ENCODE measurements at places on chromosomes 13 and 19.

GRCh38 chr19:13899912-13900584, 5.9 kb downstream of the BRME1 start:
- DNase-seq = no peak

DNA sequence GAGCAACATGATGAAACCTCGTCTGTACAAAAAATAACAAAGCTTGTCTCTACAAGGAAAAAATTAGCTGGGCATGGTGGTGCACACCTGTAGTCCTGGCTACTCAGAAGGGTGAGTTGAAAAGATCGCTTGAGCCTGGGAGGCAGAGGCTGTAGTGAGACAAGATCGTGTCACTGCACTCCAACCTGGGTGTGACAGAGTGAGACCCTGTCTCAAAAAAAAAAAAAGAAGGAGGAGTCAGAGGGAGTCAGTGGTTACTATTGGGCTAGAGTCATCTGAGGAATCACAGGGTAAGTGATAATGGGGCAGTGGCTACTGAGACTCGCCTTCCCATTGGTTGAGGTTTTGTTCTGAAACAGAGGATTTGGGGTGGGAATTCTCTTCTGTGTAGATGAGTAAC, 1.9 kb upstream of the GPI start:
- no peak for DNase-seq

DNA sequence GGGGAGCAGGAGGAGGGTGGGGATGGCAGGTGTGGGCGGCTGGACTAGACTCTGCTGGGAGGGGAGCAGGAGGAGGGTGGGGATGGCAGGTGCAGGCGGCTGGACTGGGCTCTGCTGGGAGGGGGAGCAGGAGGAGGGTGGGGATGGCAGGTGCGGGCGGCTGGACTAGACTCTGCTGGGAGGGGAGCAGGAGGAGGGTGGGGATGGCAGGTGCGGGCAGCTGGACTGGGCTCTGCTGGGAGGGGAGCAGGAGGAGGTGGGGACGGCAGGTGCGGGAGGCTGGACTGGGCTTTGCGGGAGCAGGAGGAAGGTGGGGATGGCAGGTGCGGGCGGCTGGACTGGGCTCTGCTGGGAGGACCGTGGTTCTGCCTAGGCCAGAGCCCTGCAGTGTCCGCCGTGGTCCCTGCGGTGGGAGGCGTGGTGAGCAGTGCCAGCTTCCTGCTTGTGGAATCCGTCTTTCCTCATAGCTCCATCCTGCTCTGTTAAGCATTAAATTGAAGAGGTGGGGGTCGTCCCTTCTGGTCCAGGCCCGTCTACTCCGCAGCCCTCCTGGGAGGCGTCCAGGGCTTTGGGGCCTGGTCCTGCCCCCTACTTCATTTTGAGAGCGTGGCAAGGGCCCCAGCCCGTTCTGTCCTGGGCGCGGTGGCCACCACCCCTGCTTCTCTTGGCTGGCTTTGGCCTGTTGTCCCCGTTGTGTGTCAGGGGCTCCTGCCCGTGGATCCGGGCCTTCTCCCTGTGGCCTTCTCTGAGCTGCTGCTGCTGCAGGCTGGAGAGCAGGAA, 4.7 kb downstream of the SPPL2B start:
- DNase-seq = no peak

DNA sequence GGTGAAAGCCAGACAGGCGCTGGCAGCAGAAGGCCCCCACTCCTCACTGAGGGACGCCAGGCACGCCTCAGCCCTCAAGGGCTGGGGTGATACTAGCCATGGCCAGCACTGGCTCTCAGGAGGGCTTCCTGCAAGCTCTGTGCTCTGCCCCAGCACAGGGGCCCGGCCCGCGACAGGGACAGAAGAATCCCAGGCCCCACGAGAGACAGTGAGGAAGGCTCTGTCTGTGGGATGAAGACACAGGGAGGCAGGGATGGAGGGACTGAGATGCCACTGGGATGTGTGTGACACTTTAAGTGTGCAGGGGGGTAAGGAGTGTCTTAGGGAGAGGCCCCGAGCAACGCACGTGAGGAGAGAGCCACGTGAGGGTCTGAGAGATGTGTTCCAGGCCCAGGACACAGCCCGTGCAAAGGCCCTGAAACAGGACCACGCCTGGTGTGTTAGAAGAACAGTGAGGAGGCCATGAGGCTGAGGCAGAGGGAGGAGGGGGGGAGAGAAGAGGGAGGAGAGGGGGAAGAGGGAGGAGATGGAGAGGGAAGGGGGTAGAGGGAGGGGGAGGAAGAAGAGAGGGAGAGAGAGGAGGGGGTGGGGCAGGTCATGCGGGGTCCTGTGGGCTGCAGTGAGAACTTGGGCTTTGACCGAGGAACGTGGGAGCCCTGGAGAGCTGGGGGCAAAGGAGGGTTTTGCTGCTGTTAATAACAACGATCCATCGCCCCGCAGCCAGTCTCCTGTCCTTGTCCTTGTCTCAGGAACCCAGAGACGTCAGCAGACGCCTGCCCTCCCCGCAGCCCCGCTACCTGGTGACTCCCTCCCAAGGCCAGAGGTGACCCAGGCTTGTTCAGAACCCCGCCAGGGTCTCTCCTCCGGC, 7.2 kb downstream of the RPL36 start:
- DNase-seq = no peak

- no peak for DNase-seq
Measured at GRCh38 chr19:5339198-5339949, 1.2 kb downstream of the PTPRS start.

GRCh38 chr13:30915691-30916541, 9.8 kb downstream of the MEDAG start:
- DNase-seq = no peak

- DNase-seq = no peak
Measured at GRCh38 chr19:3119693-3120380, 16.0 kb upstream of the GNA15 start.

GRCh38 chr19:38658462-38659306, 11.2 kb downstream of the ACTN4 start:
- peak; percentile 99 for DNase-seq

DNA sequence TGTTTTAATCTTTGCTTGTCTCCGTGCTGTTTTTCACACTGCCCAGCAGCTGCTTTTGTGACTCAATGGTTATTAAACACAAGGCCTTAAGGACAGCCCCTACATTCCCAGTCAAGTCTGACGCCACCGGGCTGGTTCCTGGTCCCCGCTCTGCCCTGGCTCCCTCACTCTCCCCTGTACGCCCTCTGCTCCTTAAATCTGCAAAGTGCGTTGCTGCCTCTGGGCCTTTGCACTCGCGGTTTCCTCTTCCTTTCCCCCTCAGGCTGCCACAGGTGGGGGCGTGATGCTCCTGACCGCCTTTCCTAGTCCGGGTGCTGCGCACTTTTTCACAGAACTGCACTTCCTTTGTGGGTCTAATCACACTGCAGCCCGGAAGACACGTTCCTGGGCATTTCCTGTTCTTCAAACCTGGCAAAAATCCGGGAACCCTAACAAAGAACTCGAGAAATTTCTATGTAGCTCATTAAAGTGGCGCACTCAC, 25.6 kb downstream of the NOSIP start:
- no peak for DNase-seq

DNA sequence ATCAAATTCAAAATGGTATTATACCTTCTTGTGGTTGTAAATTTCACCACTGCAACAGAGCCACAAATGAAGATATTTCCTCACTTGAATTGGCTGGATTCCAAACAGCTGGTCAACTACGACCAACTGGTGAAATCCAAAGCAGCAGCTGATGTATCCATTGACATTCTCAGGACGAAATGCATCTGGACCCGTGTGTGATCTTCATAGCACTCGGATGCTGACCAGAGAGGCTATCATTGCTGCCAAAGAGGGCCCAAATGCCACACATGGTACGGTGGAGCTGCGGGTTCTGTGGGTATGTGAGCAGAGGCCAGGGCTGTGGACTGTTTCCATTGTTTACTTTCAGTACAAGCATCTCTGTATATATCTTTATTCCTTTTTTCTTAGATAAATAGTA, 25.6 kb upstream of the PCCA start:
- DNase-seq = no peak

- no peak for DNase-seq
Measured at GRCh38 chr19:47434088-47434487, 14.8 kb upstream of the MEIS3 start.

DNA sequence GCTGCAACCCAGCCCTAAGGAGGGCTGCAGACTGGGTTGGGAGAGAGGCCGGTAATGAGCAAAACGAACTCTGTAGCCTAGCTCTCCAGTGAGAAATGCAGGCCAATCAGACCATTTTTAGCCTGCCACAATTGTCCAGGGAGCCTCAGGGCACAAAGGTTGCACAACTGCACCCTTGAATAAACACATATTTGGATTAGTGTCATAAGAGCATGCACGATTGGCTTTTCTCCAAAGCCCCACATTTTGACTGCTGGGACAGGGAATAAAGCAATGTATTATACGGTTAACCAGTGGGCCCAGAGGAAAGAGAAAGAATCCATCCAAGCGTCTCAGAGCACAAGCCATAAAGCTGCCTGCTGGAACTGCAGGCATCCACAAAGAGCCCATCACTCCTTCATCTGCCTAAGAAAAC, 729.4 kb upstream of the SGCG start:
- no peak for DNase-seq

DNA sequence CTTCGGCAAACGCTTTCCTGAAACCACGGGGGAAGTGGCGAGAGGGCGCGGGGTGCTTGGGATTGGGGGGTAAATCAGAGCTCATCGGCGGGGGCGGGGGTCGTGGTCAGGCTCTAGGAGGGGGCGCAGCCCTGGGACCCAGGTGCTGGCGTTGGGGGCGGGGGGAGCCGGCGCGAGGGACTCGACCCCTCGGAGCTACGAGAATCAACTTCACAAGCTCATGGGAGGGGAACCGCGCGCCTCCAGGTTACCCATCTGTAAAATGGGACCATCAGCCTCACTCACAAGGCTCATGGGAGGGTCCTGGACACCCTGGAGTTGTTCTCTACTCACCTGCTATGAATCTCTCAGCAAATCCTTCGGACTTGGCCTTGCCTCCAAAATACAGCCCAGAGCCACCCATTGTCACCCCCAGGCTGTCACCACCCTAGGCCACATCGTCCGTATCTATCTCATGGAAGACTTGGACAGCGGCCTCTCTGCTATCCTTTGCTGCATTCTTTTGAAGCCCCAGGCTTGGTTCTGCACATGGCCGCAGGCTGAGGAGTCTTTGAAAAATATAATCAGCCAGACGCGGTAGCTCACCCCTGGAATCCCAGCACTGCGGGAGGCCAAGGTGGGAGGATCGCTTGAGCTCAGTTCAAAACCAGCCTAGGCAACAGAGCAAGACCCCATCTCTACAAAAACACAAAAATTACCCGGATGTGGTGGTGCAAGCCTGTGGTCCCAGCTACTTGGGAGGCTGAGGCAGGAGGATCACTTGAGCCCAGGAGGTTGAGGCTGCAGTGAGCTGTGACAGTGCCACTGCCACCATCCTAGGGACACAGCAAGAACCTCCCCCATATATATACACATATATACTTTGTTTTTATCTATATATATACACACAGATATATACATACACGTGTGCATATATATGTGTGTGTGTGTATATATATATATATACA, 939 bp upstream of the RANBP3 start:
- DNase-seq = no peak

Measured in GM04503 (cell line).